ENCODE measurements at places on chromosomes 11 and 22.

DNA sequence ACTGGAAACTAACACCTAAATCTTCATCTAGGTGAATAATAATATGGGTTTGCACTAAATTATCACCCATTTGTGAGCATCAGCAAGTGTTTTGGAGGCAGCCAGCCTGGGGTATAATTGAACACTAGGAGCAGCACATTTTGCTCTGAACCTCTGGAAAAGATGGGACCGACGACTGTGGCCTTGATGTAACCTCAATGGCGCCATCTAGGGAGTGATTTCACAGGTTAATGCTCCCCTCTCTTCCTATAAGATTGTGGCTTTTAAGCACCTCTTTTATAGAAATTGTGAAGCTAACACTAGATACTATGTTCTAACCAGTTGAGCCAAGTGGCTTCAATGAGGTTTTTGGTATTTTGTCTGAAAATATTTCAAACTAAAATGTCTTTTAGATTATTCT, 203.7 kb downstream of the NELL1 start:
- H3K27me3 ChIP-seq: no peaks in the 10 kb centered on the region
- no peaks in the 10 kb centered on the region for H3K36me3 ChIP-seq
- H3K27ac ChIP-seq: no peak overlapping the region
- peak; percentile 8 for DNase-seq
- no peak overlapping the region for H3K4me3 ChIP-seq
- no peaks in the 10 kb centered on the region for H3K4me1 ChIP-seq

- H3K36me3 ChIP-seq: peaks cover 5% of the 10 kb centered on the region
- H3K4me1 ChIP-seq: no peaks in the 10 kb centered on the region
- no peaks in the 10 kb centered on the region for H3K27me3 ChIP-seq
- H3K27ac ChIP-seq: no peak overlapping the region
- DNase-seq: no peak
- H3K4me3 ChIP-seq: no peak overlapping the region
Measured at GRCh38 chr11:9947231-9947864, 283.5 kb downstream of the SWAP70 start.

DNA sequence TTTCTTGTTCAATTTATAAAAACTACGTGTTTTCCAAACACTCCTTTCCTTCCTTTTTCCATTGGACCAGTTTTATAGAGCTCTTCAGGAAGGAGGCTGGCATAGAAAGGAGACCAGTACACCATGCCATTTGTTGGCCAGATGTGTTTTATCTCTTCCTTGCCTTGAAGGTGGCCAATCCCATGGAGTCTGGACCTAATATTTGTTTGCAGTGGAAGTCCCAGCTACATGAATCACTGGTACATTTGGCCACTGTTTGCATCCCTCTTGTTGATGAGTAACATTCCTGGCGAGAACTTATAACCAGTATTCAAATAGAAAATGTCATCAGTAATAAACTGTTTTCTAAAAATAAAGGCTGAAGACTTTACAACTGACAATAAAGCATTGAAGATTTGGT, 110.2 kb downstream of the ANO3 start:
- no peak for DNase-seq
- H3K27ac ChIP-seq: no peak overlapping the region
- H3K4me1 ChIP-seq: no peaks in the 10 kb centered on the region
- H3K36me3 ChIP-seq: no peaks in the 10 kb centered on the region
- no peaks in the 10 kb centered on the region for H3K27me3 ChIP-seq

GRCh38 chr11:77136074-77136473, 8.0 kb downstream of the MYO7A start:
- DNase-seq: peak; percentile 50
- H3K4me3 ChIP-seq: no peak overlapping the region
- no peaks in the 10 kb centered on the region for H3K36me3 ChIP-seq
- H3K4me1 ChIP-seq: peaks cover 13% of the 10 kb centered on the region
- H3K27ac ChIP-seq: no peak overlapping the region

DNA sequence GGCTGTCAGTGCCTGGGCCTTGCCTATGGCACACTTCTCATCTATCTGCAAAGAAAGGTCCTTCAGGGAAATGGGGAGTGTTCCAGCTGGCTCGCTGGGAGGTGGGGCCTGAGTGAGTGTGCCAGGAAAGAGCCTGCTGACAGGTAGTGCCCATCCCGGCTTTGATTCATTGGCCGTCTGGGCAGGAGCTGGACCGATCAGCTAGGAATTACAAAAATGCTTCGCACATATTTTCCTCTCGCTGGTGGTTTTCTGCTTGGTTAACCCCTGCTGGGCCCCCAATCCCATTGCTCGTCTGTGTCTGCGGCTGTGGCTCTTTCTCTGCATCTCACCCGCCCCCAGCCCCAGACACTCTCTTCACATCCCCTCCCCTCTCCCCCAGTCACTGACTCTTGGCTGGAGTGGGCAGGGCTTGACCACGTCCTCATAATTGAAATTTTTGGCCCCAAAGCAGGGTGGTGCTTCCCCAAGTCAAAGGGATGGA, 10.8 kb downstream of the LIF start:
- no peak for DNase-seq
- no peaks in the 10 kb centered on the region for H3K4me1 ChIP-seq
- H3K4me3 ChIP-seq: no peak overlapping the region
- no peak overlapping the region for H3K27ac ChIP-seq

GRCh38 chr11:129251067-129251466, 58.9 kb upstream of the ARHGAP32 start:
- H3K4me3 ChIP-seq: no peak overlapping the region
- H3K4me1 ChIP-seq: peaks cover 37% of the 10 kb centered on the region
- no peak overlapping the region for H3K27ac ChIP-seq

- H3K27me3 ChIP-seq: no peaks in the 10 kb centered on the region
- no peak overlapping the region for H3K27ac ChIP-seq
- DNase-seq: no peak
- no peaks in the 10 kb centered on the region for H3K4me1 ChIP-seq
- no peak overlapping the region for H3K4me3 ChIP-seq
Measured at GRCh38 chr11:37264060-37264459, 666.0 kb upstream of the RAG2 start.

GRCh38 chr11:69227271-69227670, 66.7 kb upstream of the MYEOV start:
- no peak overlapping the region for H3K27ac ChIP-seq
- no peak overlapping the region for H3K4me3 ChIP-seq
- H3K36me3 ChIP-seq: peaks cover 2% of the 10 kb centered on the region
- no peaks in the 10 kb centered on the region for H3K4me1 ChIP-seq
- no peak for DNase-seq

DNA sequence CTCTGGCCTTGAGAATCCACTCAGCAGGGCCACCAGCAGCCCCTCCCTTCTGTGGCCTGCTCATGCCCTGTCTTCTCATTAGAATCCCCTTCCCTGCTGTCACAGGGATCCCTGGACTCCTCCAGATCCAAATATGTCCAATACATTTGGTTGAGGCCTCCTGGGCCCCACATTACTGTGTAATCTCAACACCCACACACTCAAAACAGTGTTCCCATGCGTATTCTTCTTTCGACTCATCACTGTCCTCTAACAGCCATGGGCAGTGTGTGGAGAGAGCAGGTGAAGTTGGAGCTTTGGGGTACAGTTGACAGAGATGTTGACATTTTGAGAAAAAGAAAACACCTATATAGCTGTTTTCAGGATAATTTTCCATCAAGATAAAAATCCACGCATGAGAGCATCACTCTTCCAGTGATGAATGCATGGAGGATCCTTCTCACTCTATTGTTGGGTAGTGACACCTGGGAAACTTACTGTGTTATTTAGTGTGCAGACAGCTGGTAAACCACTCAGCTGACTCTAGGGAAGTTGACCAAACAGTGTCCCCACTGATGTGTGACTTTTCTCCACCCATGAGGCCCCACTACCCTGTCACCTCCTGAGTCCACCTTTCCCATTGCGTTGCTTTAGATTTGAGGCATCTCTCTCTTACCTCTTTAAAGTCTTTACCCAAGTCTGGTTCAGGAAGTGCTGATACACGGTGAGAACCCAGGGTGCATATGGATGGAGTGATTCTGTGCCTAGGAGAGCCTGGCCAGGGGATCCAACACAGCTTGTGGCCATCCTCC, 28.7 kb upstream of the VPREB1 start:
- H3K4me3 ChIP-seq: no peak overlapping the region
- no peak for DNase-seq
- no peak overlapping the region for H3K27ac ChIP-seq
- H3K36me3 ChIP-seq: no peaks in the 10 kb centered on the region
- H3K4me1 ChIP-seq: peaks cover 16% of the 10 kb centered on the region

DNA sequence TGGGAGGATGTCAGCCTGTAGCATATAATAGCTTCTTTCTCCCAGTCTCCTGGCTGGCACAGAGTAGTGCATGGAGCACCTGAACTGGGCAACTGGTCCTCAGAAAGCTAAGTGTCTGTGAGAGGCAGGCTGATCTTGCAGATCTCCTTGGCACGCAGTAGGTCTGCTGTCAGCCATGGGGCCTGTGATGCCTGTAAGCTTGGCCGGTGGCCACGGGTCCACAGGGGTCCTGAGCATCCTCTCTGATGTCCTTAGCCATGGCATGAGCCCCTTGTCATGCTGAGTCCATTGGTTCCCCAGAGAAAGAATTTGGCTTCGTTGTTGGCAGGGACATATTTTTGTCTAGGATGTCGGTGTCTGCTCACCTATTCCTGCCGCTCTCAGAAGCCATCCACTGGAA, 25.0 kb downstream of the AMPD3 start:
- peaks cover 16% of the 10 kb centered on the region for H3K36me3 ChIP-seq
- no peak overlapping the region for H3K27ac ChIP-seq
- no peak for DNase-seq
- H3K27me3 ChIP-seq: no peaks in the 10 kb centered on the region
- H3K4me1 ChIP-seq: peaks cover 5% of the 10 kb centered on the region

DNA sequence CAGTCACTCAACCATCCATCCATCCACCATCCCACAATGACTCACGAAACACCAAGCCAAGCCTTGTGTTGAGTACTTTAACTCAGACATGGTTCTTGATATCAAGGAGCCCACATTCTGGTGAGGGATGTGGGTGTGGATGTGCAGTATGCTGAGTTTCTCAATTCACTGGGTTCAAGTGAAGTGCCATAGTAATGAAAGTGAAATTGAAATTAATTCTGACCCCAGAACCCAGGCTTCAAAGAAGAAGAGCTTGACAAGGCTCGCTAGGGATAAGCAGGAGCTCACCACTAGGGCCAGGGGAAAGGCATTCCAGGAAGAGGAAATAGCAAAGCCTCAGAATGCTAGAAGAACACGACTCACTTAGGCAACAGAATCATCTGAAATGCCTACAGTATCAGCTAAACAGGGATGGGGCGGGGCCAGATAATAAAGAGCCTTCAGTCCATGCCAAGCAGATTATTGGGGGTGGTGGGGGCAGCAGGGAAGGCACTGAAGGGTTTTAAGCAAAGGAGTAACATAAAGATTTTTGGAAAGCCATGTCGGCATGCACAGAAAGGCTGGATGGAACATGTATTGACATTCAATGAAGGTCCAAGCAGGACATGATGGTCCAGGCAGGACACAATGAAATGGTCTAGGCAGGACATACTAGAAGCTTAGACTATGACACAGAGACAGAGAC, 37.2 kb downstream of the RTL6 start:
- H3K27me3 ChIP-seq: no peaks in the 10 kb centered on the region
- peak; percentile 39 for DNase-seq
- H3K27ac ChIP-seq: no peak overlapping the region
- peaks cover 22% of the 10 kb centered on the region for H3K4me1 ChIP-seq

DNA sequence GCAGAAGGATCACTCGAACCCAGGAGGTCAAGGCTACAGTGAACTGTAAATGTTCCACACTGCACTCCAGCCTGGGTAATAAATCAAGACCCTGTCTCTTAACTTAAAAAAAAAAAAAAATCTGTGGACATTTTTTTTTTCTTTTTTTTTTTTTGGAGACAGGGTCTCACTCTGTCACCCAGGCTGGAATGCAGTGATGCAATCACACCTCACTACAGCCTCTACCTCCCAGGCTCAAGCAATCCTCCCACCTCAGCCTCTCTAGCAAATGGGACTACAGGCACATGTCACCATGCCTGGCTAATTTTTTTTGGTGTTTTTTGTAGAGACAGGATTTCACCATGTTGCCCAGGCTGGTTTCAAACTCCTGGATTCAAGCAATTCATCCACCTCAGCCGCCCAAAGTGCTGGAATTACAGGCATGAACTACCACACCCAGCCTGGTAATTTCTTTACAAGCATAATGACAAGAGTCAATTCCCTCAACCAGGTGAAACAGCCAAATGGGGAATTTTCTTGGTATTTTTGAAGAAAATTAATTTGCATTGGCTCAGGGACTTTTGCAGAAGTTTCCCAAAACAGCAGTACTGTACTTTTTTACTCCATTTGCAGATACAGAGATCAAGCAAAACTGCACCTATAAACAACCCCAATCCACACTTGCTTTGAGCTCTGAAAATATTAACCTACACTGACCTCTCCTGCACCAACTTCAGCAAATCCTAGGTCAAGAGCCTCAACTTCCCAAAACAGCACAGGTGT, 44.0 kb downstream of the MRTFA start:
- H3K36me3 ChIP-seq: peaks cover 15% of the 10 kb centered on the region
- DNase-seq: no peak
- peaks cover 41% of the 10 kb centered on the region for H3K4me1 ChIP-seq
- H3K27me3 ChIP-seq: no peaks in the 10 kb centered on the region
- H3K4me3 ChIP-seq: no peak overlapping the region
- peak overlapping the region; percentile 48 for H3K27ac ChIP-seq
